ENCODE measurements at places on chromosomes 6 and 20. TPM values are rescaled to one million over a fixed set of nuclear protein-coding genes. Genes with fewer than 3 reads are reported as not detected.

PSORS1C2 gene
- not detected for total RNA-seq

DNA sequence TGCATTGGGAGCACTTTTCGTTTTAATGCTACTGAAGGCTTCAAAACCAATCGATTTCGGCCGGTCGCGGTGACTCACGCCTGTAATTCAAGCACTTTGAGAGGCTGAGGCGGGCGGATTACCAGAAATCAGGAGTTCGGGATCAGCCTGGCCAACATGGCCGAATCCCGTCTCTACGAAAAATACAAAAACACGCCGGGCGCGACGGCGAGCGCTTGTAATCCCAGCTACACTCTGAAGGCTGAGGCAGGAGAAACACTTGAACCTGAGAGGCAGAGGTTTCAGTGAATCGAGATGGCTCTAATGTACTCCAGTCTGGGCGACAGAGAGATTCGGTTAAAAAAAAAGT lies 58.4 kb downstream of the TRIM38 start:
- DNase-seq: no peak

SLC22A2 gene
- not detected for total RNA-seq

GRCh38 chr20:62293111-62293784 lies 9.5 kb upstream of the ADRM1 start:
- no peak for DNase-seq

TRIM31 gene
- total RNA-seq: 0.18 TPM

DNA sequence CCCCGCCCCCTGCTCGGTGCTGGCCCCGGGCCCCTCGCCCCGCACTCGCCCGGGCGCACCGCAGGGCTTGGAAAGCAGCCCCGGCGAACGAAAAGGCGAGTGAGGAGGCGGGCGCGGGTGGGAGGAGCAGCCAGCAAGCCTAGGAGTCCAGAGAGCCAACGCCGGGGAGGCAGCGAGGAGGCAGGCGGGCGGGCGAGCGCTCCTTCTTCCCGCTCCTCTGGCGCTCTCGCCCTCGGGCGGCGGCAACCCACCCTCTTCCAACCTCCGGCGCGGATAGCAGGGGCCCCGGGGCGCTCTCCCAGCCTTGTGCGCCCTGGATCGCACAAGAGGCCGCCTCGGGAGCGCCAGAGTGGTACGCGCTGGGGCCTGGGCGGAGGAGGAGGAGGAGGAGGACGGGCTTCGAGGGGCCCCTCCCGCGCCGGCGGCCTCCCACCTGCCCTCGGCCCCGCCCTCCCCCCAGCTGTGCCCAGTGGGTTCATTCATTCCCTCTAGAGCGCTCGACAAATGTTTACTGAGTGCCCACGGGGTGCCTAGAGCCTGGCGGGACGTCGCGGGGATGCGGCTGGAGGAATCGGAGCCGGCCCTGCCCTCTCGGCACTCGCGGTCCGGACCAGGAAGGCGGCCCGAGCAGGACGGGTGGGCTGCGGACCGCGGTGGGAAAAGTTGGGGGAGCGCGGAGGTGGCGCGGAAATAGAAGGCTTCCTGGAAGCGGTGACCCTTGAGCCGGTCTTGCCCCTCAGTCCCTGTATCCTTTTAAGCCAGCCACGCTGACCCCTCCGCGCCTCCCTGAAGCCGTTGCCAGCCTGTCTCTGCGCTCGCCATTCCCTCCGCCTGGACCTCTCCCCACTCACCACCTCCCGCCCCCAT lies at the start of gene BMP7:
Gene BMP7, minus strand, starts transcription at position 351 of the 867 bp plus-strand sequence. CDS start 519 bp downstream, outside the sequence.
- no peak for DNase-seq

GRCh38 chr6:2449572-2449940 lies 204.2 kb upstream of the GMDS start:
- DNase-seq: no peak

DNA sequence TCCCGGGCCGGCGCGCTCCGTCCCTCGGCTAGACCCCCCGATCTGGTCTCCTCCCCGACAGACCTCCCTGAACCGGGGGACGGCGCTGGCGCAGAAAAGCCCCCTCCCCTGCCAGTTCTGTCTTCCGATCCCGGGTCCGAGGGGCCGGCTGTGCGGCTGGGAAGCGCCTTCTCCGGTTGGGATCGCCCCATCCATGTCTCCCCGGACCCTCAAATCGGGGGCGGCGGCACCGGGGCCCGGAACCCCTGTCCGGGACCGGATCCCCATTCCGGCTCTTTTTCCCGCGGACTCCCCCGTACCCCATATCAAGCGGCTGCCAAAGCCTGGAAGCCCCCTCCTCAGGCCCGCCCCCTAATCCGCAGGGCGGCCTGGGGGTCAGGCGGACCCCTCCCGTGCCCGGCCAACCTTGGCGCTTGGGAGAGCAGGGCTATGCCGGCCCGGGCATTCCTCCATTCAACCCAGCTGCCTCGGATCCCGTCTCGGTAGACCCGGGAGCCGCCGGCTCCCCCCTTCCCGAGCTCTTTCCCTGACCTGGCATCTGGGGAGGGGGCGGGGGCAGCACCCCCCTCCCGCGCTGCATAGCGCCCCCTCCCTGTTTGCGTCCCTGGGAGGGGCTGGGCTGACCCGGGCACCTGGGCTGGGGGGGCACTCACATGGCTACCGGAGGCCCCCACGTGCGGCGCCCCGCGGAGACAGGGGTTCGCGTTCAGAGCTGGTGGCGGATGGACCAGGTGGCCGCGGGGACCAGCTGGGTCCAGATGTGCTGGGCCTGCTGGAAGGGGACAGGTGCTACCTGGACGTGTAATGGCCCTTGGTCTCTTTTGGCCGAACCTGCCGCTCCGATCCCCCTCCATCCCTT lies 643 bp downstream of the DLGAP4 start:
- DNase-seq: no peak

- no peak for DNase-seq
Observed at GRCh38 chr6:107590378-107590777, 100.5 kb downstream of the SOBP start.

SLC29A1 gene
- total RNA-seq: 79.5 TPM

- no peak for DNase-seq
Observed at GRCh38 chr6:49713346-49713745, at the start of gene CRISP2. TSS of gene CRISP2 (minus strand) at chr6:49713543. CDS start at chr6:49709196, 4,347 bp downstream.

GRCh38 chr20:57940868-57941522 lies 231.2 kb upstream of the PMEPA1 start:
- no peak for DNase-seq

DNA sequence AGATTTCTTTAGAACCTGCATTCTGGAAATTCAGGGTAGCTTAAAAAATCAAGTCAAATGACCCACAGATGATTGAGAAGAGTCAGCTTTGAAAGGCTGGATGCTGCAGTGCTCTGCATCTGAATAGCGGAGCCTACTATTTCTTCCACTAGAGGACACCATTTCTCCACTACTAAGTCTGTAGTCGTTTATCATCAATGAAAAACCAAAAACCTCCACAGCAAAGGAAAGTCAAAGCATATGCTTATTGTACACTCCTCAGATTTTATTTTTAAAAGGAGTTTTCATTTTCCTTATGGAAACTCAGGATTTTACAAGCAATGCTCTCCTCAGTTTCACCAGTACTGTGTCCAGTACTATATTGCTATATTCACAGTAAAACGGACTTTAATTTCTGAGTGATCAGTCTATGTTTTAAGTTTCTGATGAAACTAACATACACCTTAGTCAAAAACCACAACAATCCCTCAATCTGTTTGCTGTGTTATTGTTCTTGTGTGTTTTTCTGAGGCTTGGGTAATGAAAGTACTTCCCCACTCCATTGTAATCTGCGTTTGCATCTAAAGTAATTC lies 50.5 kb upstream of the ENPP5 start:
- peak; percentile 48 for DNase-seq

HLA-DMB gene
- 106 TPM for total RNA-seq

ARMC12 gene
- 1.0 TPM for total RNA-seq

DNA sequence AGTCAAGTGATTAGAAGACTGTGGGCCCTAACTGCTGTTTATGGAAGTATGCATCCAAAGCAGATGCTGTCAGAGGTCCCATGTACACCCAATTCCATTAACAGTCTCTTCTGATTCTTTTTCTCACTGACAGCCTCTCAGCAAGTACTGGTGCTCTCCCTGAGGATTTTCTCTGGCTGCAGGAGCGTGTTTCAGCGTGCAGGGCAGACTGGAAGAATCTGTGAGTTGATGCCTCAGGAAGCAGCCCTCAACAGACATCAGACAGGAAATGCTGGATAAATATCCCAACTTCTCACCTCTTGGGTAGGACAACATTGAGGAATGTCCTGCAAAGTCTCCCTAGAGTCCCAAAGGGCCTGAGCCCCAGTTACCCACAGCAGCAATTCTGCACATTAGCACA lies 40.8 kb downstream of the ANKEF1 start:
- DNase-seq: no peak

DNA sequence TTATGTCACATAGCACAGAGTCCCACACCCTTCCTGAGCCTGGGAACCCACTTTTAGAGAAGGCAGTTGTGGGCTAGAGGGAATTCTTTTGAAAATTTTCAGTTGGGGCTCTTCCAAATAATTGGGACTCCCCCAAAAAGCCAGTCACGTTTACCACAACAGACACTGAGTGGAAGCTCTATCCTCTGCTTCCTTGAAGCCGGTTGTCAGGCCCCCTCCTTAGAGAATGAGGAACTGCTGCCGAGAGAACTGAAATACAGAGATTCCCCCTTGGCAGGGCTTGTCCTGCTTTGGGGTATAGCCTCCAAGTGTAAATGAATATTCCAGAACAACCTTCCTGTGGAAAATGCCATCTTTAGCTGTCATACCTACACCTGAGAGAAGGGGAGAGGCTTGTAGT lies 2.7 kb upstream of the JAG1 start:
- no peak for DNase-seq

- DNase-seq: no peak
Observed at GRCh38 chr6:163351013-163351412, 63.5 kb upstream of the QKI start.

GRCh38 chr20:3390759-3391425 lies 16.6 kb downstream of the DNAAF9 start:
- DNase-seq: no peak

GRCh38 chr6:166419286-166419685 lies 36.5 kb upstream of the MPC1 start:
- DNase-seq: peak; percentile 71

DNA sequence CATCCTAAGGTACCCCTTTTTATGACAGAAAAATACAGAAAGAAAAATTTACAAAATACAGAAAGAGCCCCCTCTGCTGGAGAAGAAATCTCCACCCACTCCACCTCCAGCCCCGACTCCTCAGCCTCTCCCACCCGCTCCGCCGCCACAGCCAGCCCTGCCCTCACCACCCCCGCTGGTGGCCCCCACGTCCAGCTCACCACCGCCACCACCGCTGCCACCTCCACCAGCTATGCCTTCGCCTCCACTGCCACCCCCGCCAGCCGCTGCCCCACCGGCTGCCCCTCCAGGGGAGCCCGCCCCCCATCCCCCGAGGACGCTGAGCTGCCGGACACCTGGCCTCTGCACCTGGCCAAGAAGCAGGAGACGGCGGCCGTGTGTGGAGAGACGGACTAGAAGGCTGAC lies 17.7 kb downstream of the WFDC2 start:
- DNase-seq: no peak

DNA sequence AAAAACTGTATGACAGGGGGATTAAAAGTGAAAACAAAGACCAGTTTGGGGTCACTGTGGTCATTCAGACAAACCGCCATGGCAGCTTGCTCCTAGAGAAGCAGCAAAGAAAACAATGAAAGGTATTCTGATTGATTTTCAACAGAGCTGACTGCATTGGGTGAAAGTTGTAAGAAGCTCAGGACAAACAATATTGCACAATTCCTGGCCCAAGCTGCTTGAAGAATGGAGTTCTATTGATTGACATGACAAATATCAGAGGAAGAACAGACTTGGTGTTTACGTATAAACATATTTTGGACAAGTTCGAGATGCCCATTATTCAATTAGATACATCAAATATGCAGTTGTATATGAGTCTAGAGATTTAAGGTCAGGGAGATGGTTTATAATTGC lies 62.0 kb downstream of the TRIM38 start:
- no peak for DNase-seq

DNA sequence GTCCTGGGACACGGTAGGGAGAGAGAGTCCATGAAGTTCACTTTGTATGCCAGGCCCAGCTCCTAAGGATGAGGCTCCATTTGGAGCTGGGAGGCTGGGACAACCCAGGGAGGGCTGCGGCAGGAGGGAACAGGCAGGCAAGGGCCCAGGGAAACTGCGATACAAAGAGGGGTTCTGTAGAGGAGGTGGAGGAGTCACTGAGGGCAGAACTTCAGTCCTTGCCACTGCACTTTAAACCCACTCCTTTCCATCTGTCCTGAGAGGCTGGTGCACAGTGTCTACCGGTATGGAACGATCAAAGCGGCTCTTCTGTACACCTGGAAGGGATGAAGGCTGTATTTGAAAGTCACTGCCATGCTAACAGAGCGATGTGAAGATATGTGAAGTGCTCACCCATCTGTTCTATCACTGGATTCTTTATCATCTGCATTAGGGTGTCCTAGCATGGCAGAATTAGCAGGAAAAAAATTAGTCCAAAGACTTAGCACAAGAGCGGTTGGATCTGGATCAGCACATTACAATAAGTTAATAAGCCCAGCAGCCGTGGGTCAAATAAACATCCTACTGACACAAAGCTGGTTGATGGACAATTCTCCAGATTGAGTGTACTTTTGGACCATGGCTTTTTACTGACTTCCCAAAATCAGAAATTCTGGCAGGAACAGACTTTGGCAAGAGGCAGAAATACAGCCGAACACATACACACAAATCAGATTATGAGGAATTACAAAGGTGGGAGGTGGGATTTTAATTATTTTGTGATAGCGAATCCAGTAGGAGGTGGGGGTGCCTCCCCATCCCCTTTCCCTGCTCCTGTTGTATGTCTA lies 20.9 kb upstream of the ZFAND3 start:
- no peak for DNase-seq

GRCh38 chr6:144546807-144547206 lies 261.7 kb downstream of the UTRN start:
- no peak for DNase-seq

GRCh38 chr20:46752728-46753127 lies 43.3 kb downstream of the SLC2A10 start:
- DNase-seq: no peak

MEI4 gene
- total RNA-seq: not detected

PDYN gene
- not detected for total RNA-seq

- no peak for DNase-seq
Observed at GRCh38 chr20:64055893-64056638, 6.6 kb upstream of the SOX18 start.

GRCh38 chr6:44203955-44204354 lies 12.8 kb upstream of the MYMX start:
- no peak for DNase-seq

- DNase-seq: no peak
Observed at GRCh38 chr6:127939442-127940066, 38.7 kb upstream of the THEMIS start.

- no peak for DNase-seq
Observed at GRCh38 chr6:134245706-134246105, 72.2 kb downstream of the SGK1 start.
